ENCODE measurements at places on chromosomes 2 and 18.

- DNase-seq = no peak
Observed at GRCh38 chr18:32093523-32093922, 1.8 kb downstream of the RNF138 start.

GRCh38 chr2:174608866-174609214 lies 11.2 kb upstream of the WIPF1 start:
- DNase-seq = no peak

DNA sequence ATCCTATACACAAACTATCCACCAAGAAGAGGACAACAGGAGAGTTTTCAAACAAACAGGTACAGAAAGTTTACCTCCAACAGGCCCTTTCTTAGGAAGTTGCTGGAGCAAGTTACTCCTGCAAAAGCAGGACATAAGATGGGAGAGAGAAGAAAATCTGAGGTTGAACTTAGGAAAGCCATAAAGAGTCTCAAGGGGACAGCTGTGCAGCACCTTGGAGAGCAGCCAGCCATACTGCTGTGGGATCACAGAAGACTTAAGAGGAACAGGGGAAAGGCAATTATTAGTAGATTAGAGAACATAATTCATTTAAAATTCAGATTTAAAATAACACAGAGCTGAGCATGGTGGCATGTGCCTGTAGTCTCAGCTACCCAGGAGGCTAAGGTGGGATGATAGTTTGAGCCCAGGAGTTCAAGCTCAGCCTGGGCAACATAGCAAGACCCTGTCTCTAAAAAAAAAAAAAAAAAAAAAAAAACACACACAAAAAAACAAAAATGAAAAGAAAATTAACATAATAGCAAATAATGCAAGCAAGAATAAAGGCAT lies 148.1 kb upstream of the SIX3 start:
- no peak for DNase-seq

- no peak for DNase-seq
Observed at GRCh38 chr18:2114765-2115164, 456.5 kb downstream of the METTL4 start.

DNA sequence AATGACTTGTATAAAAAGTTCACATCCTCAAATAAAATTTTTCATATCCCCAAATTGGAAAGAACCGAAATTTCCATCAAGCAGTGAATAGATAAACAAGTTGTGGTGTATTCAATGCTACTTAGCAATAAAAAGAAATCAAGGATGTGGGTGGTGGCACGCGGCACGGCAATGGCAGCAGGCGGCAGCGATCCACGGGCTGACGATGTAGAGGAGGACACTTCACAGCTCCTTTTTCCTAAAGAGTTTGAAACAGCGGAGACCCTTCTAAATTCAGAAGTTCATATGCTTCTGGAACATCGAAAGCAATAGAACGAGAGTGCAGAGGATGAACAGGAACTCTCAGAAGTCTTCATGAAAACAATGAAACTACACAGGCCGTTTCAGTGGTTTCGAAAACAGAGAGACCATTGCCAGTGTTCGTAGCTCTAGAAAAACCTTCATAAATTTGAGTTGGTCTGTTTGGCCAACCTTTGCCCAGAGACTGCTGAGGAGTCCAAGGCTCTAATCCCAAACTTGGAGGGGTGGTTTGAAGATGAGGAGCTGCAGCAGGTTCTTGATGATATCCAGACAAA lies 9.8 kb upstream of the IL36A start:
- DNase-seq = no peak

- no peak for DNase-seq
Observed at GRCh38 chr2:88813612-88814011, 122.1 kb downstream of the RPIA start.
